ENCODE measurements at places on chromosomes 1 and 21.

- no peak overlapping the region for H3K27ac ChIP-seq
- no peaks in the 10 kb centered on the region for H3K27me3 ChIP-seq
- H3K36me3 ChIP-seq = no peaks in the 10 kb centered on the region
- no peak for DNase-seq
Measured at GRCh38 chr1:237814319-237814924, 76.3 kb downstream of the ZP4 start.

DNA sequence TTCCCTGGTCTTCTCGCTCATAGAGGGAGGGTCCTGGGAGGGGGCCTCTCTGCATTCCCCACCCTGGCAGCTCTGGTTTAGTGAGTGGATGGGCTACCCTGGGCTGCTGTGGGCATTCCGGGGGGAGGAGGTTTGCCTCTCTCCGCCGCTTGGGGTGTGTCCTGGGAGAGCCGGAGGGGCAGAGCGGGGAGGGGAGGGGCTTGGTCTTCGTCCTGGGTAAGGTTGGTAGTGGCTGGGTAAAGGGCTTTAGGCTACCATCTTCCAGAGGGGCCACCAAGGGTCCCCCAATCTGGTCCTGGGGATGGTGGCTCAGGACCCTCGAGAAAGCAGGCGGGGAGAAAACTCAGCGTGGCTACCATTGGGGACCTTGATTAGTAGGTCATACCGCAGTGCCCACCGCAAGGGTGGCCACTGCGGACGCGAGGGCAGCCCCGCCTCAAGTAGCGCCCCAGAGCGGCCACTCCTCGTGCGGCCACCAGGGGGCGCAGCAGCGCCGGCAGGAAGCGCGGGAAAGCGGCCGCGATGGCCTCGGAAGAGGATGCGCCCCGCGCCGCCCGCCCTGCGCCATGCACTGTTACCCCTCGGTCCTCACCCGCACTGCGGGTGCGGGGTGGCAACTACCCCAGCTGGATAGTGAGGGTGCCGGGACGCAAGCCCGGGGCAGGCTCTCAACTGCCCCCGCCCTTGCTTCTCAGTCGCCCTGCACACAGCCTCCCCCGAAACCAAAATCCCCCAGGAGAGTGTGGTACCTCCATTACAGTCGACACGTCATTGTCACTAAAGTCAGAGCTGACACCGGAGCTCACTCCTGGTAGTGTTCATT lies 44.1 kb upstream of the SLC25A33 start:
- no peaks in the 10 kb centered on the region for H3K4me1 ChIP-seq
- DNase-seq = peak; percentile 76
- H3K36me3 ChIP-seq = no peaks in the 10 kb centered on the region
- no peaks in the 10 kb centered on the region for H3K27me3 ChIP-seq
- no peak overlapping the region for H3K27ac ChIP-seq
- peak overlapping the region; percentile 19 for H3K4me3 ChIP-seq

- H3K27me3 ChIP-seq = no peaks in the 10 kb centered on the region
- H3K27ac ChIP-seq = peak overlapping the region; percentile 93
- DNase-seq = peak; percentile 83
- no peaks in the 10 kb centered on the region for H3K4me1 ChIP-seq
- no peaks in the 10 kb centered on the region for H3K36me3 ChIP-seq
- no peak overlapping the region for H3K4me3 ChIP-seq
Measured at GRCh38 chr1:44239331-44239960, 26.2 kb downstream of the DMAP1 start.

DNA sequence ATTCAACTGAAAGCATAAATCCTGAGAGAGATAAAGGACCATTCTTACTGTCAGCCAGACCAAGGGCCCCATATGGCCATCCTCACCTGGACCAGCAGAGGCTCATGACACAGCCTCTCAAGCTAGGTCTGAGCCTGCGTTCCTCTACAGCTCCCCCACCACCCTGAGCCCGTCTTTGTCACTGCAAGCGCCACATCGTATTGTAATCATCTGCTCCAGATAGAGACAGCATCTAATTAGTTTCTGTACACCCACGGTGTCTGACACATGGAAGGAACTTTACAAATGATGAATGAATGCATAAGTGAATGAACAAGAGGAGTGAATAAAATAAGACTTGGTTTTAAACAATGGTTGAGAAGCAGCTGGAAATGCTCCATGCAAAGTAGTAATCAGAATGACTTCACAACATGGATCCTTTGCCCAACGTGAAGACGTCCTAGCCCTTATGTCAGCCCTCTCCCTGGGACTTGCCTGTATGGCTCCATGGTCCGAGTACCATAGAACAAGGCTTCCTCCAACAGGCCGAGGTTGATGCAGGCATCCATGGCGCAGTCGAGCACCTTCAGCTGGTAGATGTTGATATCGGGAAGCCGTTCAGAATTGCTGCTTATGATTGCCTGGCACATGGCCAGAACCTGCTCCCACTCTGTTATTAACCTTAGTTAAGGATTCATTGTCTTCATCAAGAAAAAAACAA lies 648.9 kb downstream of the SMYD3 start:
- no peaks in the 10 kb centered on the region for H3K36me3 ChIP-seq
- peaks cover 17% of the 10 kb centered on the region for H3K4me1 ChIP-seq
- DNase-seq = no peak
- H3K27ac ChIP-seq = no peak overlapping the region
- no peak overlapping the region for H3K4me3 ChIP-seq
